ENCODE measurements at places on chromosomes 12 and 14.

GRCh38 chr12:121765573-121765972 is 27.9 kb downstream of the RHOF start:
- no peak for DNase-seq

DNA sequence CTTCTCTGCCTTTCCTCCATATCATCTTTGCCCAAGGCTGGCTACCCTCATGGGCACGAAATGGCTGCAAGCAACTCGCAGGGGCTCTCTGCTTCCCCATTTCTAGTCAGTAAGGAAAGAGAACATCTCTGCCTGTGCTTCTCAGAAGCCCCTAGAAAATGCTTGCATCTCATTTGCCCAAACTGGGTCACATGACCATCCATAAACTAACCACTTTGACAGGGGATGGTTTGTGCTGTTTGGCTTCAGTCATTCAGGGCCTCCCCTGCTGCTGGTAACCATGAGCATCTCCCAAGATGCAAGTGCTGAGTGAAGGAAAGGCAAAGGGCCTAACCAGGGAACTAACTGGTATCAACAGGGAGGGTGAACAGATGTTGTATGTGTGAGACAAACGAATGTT is 91.1 kb downstream of the CCDC60 start:
- DNase-seq = no peak

DNA sequence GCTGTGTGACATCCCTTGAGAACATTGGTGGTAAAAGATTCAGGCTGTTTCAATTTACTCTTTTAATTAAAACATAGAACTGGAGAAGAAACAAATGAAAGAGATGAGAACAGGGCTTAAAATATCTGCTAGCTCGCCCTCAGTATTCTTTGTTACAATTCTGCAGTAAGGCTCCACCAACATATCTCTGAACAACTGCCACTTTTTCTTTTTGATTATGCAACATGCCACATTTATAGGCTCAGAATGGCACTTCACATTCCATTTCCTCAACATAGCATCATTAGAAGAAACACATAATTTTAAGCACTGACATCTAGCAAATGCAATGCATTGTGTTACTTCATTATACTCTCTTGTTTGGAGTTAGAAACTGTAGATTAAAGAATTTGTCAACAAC is 1315.2 kb downstream of the LRFN5 start:
- DNase-seq = no peak

- DNase-seq = no peak
Observed at GRCh38 chr14:89418976-89419375, 1.9 kb upstream of the FOXN3 start.

DNA sequence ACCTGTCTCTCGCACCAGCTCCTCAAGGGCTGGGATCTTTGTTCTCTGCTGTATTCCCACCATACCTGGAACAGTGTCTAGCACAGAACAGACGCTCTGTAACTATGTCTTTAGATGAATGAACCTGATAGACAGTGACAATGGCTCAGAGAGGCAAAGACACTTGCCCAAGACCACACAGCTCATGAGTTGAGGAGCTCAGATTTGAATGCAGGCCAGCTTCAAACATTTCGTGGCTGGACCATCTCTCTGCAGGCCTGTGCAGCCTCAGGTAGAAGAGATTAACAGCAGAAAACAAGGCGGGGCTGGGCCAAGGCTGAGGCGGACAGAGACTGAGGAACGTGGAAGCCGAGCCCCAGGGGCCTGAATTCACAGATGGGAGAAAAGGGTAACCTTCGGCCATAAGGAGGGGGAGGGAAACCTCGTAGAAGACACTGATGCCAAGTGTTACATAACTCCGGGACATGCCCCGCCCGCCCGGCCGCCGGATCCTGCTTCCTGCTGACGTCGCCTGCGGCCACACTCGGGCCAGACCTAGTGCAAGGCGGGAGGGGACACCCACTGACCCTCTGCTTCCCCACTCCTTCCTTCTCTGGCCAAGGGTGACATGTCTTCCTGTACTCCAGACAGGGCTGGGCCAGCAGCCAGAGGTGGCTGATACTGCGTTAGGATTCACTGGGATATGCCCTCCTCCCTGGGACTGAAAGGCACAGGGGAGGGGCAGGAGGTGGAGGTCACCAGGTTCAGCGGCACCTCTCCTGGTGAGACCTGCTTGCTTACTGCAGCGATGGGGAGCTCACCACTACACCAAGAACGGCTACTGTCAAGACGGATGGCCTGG is 86.8 kb downstream of the RFLNA start:
- peak; percentile 97 for DNase-seq

DNA sequence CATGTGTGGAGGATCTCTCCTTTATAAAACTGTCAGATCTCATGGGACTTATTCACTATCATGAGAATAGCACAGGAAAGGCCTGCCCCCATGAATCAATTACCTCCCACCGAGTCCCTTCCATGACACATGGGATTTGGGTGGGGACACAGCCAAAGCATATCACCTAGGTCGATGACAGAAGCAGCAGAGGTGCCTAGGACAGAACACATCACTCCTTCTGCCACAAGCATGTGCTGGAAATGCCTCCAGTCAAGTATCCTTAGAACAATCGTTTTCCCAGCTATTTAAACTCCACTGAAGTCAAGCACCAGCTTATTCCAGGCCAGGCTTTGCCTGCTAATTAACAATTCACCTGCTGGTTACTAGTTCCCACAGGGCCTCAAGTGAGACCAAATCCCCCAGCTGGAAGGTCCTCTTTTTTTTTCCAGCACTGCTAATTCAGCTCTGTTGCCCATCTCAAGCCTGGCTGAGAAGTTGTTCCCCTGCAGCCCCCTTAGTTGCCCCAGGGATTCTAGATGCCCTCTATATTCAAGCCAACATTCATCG is 212.3 kb upstream of the NUDT4 start:
- DNase-seq = no peak

- DNase-seq = no peak
Observed at GRCh38 chr14:50667684-50667995, 466 bp downstream of the SAV1 start.

- no peak for DNase-seq
Observed at GRCh38 chr12:11756523-11756922, 107.0 kb downstream of the ETV6 start.

DNA sequence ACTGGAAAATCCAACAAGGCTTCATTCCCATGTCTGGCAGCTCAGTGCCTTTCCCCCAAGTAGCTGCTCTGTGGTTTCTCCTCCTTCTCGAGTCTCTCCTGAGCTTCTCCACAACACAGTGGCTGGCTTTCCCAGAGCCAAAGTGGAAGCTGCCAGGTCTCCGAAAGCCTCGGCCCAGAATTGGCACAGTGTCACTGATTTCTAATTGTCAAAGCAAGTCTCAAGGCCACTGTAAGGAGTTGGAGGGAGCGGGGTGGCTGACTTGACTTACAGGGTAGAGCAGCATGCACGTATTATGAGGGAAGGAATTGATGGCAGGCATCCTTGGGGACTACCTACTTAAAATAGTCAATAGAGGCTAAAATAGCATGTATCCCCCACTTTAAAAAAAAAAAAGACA is 6.7 kb upstream of the CPNE8 start:
- DNase-seq = no peak

GRCh38 chr12:3115078-3115477 is 37.9 kb downstream of the TSPAN9 start:
- no peak for DNase-seq

GRCh38 chr14:39666386-39666785 is 234.2 kb upstream of the FBXO33 start:
- DNase-seq = no peak

Data from vagina (tissue), 2 donors.